ENCODE measurements at places on chromosomes 3 and 15.

GRCh38 chr15:78048628-78048920, 28.9 kb downstream of the TBC1D2B start:
- no peak for DNase-seq

GRCh38 chr3:124597979-124598378, 132.3 kb upstream of the UMPS start:
- no peak for DNase-seq

GRCh38 chr3:123685780-123686179, 100.9 kb upstream of the HACD2 start:
- DNase-seq = no peak

- no peak for DNase-seq
Measured at GRCh38 chr3:16794257-16794656, 90.5 kb upstream of the PLCL2 start.

DNA sequence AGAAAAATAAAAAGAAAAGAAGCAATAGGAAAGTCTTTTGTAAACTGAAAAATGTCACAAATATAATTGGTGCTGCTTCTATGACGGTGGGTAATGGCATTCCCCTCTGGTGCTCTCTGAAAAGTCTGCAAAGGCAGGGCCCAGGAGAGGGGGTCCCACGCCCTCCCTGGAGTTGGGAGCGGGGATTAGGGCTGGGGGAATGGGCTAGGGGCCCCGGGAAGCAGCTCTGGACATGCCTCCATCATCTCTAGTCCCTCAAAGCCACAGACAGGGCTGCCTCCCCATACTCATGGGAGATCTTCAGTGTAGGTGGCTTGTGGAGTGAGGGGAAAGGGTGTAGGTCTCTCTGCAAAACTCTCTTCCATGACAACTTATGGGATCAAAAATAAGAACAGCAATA, 7.8 kb upstream of the RHCG start:
- no peak for DNase-seq

DNA sequence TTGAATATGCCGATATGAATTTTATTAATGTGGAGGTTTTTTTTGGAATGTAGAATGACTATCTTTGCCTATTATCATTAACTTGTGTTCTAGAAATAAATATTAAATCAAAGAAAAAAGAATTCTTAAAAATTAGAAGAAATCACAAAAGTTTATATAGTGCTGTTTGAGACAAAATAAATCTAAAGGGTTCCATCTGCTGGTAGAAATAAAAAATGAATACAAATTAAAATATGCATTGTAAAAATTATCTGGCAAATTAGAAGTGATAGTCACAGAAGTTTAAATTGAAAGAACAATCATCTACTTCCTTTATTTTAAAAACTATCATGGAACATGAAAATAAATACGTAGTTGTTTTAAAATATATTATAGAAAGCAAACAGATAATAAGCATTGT, 22.7 kb upstream of the ZBTB20 start:
- DNase-seq = no peak

GRCh38 chr3:192433704-192434103, 293.6 kb downstream of the FGF12 start:
- no peak for DNase-seq

DNA sequence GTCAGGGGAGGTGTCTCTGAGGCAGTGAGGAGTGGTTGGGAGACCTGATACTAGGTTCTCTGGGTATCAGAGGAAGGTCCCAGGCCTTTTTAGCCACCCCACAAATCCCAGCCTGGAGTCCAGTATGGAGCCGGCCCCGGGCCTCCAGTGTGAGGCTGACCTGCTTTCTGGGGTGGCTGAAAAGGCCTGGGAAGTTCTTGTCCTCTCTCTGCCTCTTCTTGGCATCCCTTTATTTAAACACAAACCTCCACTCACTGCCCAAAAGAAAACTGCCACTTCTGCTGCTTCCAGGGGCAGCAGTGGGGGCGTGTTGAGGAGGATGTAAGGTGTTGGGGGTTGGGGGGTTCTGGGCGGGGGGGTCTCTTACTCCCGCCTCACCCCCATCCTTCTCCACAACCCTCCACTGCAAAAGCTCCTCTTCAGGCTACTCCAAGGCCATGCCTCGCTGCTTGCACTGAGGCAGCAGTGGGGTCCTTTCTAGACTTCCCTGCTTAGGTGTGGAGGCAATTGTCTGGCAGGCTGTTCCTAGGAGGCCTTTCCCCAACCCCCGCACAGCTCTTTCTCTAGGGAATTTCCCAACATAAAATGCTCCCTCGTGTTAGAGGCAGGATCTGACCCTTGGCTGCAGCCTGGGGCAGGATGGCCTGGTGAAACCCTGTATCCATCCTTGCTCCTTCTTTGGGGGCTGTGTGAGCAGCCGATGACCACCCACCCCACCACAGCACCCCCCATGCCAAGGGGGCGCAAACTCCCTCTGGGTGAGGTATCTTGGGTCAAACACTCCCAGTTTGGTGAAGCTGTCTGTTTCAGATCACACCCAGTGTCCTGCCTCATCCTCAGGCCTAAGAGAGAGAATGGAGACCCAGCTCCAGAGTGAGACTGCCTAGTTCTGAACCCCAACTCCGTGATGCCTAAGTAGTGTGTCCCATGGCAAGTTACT, 12.1 kb upstream of the RAD18 start:
- DNase-seq = no peak

GRCh38 chr3:154182322-154182922, 61.2 kb downstream of the ARHGEF26 start:
- DNase-seq = no peak

- DNase-seq = no peak
Measured at GRCh38 chr3:188761439-188761838, 410.3 kb upstream of the TPRG1 start.

DNA sequence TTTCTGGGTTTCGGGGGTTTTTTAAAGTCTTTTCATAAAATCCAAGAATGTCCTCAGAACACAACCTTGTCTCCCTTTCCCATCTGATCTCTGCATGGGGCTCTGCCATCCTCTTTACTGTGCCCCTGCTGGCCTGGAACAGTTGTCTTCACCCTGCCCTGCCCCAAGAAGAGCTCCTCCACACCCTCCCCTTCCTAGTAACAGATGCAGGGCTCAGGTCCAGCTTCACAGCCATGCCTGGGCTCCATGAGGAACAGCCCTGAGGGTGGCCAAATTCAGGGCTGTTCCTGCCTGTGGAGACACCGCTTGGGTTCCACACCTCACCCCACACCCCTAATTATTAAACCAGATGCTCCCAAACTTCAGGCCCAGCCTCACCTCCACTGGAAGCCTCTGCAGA, 12.9 kb upstream of the ULK3 start:
- no peak for DNase-seq

DNA sequence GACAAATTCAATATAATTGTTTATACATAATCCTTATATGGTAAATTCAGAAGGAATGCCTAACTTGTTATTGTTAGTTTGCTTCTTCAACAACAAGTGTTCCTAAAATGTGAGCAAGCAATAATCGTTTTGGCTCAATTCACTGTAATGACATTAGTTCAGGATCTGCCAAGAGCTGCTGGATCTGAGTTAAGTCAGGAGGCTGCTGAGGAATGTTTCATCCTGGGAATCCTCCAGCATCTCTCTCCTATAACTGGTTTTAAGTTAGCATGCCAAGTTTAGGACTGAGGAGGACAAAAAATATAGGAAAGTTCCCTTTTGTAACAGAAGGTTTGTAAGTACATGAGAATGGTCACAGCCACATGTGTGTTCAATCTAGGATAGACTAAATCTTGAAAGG, 4.9 kb upstream of the GTF2A2 start:
- DNase-seq = no peak

DNA sequence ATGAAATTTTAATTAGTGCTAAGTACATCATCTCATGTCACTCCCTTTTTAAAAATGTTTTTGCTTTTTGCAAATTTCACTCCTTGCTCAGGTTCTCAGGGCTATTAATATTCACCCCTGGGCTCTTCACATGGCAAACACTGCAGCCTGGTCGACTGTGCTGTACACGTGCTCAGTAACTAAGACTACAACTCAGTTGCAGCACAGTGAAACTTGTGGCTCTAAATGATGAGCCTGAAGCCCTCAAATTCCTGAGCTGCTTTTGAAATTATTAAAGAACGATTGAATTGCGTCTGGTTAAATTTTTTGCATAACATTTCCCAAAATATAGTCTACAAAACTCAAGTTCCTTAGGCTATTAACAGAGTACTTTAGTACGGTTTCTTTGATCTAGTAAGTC, 159.3 kb upstream of the C2CD4B start:
- DNase-seq = no peak

DNA sequence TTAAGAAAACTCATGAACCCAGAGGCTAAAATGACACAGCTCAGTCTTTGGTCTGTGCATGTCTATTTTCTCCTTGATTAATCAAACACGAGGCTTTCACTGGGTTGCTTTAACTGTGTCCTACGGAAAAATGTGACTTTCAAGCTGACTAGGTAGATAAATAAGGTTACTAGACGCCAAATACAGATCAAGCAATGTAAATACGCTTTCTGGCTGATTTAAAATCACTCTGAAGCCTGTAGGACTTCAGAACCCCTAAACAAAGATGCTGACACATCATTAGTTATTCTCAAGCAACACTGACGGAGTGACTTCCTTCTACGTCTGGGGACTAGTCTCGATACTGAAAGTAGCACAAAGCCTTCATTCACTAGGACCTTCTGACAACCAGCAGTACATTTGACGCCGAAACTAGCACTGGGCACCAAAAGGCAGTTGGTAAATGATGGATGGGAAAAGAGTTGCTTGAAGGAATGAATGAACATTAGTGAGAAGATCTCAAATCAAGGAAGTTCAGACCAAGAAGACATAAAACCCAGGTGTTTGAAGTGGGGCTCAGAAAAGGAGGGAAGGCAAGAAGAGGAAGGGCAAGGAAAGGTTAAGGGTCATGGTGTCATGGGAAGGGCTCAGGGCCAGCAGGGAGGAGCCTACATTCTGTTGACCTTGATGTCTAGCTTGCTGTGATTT, 67.1 kb upstream of the CDV3 start:
- no peak for DNase-seq

GRCh38 chr15:100790786-100791265, 88.8 kb upstream of the ALDH1A3 start:
- DNase-seq = no peak

DNA sequence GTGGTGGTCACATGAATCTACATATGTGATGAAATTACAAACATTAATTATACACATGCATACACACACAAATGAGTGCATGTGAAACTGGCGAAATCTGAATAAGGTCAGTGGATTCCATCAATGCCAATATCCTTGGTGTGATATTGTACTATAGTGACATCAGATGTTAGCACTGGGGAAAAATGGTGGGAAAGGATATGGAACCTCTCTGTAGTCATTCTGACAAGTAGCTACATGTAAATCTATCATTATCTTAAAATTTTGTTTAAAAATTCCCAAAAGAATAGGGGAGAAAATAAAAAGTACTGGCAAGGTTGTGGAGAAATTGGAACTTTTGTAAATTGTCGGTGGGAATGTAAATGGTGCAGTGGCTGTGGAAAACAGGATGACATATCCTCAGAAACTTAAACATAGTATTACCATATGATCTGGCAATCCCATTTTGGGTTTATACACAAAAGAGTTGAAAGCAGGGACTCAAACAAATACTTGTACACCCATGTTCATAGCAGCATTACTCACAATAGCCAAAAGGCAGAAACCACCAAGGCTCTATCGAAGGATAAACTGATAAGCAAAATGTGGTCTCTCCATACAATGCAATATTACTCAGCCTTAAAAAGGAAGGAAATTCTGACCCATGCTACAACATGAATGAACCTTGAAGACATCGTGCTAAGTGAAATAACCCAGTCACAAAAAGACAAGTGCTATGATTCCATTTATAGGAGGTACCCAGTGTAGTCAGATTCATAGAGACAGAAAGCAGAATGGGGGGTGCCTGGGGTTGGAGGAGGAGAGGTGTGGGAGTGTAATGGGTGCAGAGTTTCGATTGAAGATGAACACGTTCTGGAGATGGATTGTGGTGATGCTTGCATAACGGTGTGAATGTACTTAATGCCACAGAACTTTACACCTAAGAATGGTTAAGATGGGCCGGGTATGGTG, 25.3 kb upstream of the HRH1 start:
- DNase-seq = no peak

DNA sequence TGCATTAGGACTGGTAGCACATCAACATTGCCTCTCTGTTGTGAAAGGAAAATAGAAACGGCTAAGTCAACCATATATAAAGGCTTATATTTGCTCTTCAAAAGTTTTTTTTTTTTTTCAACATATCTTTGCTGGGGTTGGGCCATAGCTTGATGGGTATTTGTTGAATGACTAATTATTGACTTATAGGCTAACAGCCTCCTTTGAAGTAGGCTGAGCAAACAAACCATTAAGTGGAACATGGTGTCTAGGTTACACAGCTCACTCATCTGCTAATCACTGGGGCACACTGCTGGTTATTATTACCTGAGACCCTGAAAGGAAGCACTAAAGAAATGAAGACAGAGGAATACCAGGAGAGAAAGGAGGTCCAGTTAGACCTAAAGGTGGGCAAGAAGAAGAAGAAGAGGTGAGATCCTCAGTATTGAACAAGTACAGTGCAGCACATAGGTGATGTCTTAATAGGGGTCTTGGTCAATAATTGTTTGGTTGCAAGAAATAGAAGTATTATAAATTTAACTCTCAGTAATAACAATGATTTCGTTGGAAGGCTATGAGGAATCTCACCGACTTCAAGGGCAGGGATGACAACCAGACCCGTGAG, 139.4 kb downstream of the RPLP1 start:
- DNase-seq = peak; percentile 80

GRCh38 chr3:9158865-9159630, 90.4 kb downstream of the SRGAP3 start:
- DNase-seq = no peak

DNA sequence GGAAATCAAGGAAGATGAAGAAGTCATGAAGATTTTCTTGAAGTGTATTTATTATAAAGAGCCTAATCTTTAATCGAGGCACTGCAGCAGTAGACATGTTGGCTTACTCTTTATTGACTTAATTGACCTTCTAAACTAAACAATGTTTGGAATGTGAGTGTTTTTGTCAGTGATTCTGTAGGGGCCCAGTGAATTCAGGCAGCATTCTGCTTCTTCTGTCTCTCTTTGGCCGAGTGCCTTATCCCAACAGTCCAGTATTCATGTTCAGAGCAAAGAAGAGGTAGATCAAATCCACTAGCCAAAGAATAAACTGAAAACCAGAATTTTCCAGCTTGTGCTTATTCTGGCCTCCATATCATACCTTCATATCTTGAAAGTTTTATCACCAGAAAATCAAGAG, 55.7 kb downstream of the RLBP1 start:
- no peak for DNase-seq

GRCh38 chr3:48945432-48945831, 26.8 kb downstream of the ARIH2 start:
- DNase-seq = no peak

DNA sequence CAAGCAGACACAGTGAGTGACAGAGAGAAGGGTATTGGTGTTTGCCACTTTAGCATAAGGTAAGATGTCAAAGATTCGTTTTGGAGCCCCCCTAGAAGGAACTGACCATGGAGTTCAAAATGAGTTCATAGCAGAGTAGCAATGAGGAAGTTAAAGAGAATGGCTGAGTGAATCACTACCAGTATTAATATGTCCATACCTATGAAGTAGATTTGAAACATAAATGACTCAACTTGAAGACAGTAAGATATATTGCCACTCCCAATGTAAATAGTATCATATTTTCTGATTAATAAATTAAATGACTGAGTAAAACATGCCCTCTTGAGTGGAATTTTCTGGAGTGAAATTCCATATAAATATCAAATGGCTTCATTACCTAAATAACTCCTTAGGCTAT, 675.1 kb downstream of the NLGN1 start:
- DNase-seq = no peak

All from NCI-H1436 (cell line).